ENCODE measurements at places on chromosomes 12 and 14. TPM values are rescaled to one million over a fixed set of nuclear protein-coding genes. Genes with fewer than 3 reads are reported as not detected.

DNA sequence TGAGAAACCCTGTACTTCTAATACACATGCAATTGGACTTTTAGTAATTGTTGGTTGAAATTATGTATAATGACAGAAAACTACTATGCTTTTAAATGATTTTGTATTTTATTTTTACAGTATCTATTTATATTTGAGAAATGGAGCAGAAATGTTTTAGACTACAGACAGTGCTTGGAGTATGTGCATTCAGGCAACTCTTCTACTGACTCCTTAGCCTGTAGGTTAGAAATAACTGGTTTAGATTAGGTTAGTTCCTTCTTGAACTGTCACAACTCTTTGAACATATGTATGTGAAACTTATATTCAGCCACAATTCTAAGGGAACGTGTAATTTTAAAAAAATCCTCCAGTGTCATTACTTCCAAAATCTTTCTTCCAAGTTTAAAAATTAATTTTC is 1.7 kb downstream of the FGFR1OP2 start:
- DNase-seq: no peak

- no peak for DNase-seq
Measured at GRCh38 chr12:121216102-121216501, 6.2 kb downstream of the P2RX4 start.

GRCh38 chr14:96390965-96391292 is 999 bp upstream of the AK7 start:
- DNase-seq: no peak

DNA sequence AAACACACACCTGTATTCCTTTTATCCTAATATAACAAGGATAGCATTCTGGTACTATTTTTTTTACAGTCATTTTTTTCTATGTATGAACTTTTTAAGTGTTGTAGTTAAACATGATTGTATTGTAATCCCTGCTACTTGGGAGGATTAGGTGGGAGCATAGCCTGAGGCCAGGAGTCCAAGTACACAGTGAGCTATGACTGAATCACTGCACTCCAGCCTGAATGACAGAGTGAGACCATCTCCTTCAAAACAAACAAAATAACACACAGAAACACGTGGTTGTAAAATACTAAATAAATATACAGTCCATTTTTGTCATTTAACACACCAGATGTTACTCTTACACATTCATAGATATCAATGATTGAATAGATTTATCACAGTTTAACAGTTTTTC is 56.9 kb downstream of the MAP4K5 start:
- DNase-seq: peak; percentile 14

- DNase-seq: no peak
Measured at GRCh38 chr12:116241157-116241759, 36.2 kb downstream of the MED13L start.

DNA sequence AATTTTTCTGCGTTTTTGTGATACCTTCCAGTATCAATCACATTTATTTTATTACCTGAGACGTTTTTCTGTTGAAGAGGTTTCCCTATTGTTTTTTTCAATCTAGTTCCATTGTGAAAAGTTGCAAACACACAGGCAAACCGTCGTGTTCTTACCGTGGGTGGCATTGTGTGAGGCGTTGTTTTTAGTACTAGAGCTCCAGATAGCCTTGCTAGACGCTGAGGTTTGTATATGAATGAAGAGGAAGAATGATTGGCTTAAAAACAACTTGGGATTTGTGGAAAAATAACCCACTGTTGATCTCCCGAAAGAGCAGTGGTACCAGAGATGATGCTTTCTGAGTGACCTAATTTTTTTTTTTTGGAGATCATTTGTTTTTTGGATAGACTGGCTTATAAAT is 1.0 kb downstream of the SOCS4 start:
- no peak for DNase-seq

GRCh38 chr14:106792543-106792942 is 1266.2 kb downstream of the TMEM121 start:
- no peak for DNase-seq

DNA sequence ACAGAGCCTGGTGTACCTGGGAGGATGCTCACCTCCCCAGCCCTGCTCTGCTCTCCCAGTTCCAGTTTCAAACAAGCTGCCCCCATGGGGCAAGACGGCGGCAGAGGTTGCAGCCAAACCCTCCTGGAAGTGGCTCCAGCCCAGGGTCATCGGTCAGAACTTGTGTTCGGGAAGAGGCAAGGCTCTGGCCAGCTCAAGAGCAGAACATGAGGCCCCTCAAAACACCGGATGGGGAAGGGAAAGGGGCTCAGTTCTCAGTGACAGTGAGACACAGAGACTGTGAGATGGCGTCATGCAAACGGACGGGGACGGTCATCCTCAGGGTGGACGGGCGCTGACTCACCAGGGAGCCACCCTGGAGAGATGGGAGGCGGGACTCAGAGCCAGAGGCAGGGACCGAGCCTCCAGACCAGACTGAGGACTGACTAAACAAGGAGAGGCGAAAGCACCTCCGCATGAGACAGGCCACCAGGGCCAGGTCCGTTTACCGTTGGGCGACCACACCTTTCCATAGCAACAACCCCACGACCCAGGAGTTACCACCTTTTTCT is 63.9 kb upstream of the GALNT9 start:
- DNase-seq: no peak

GRCh38 chr12:132866251-132866828 is 21.1 kb downstream of the CHFR start:
- DNase-seq: no peak

GRCh38 chr14:70709726-70710382 is 68.1 kb downstream of the TTC9 start:
- no peak for DNase-seq

- no peak for DNase-seq
Measured at GRCh38 chr14:77104393-77104792, 6.3 kb downstream of the CIPC start.

DNA sequence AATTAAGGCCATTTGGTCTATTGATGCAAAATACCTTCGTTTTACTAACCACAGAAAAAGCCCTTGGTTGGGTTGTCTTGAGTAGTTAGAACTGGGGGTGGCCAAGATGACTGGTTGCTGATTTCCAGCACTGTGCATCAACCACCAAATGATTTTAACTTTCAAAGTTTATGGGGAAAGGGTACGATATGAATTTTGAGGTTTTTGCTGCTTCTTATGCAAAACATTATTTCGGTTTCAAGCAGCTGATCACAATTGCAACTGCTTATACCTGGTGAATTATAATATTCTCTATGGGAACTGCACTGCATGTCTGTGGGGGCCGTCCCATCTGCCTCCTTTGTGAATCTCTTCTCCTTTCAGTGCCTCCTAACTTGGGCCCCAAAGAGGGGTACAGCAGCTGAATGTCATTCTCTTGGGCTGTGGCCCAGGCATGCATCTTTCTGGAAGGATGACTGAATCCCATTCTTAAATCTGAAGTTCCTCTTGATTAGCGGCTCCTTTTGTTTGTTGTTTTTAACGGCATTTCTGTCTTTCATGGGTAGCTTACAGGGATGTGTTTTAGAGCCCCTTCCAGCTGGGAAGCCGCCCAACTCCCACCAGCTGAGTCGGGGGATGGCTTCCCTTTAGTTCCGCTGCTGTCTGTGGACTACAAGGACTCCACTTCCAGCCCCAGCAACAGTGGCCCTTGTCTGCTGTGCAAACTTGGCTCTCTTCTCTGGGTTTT is 479.8 kb downstream of the ZFP36L1 start:
- no peak for DNase-seq

- DNase-seq: no peak
Measured at GRCh38 chr12:9707356-9707755, 25.5 kb downstream of the CLECL1 start.

DNA sequence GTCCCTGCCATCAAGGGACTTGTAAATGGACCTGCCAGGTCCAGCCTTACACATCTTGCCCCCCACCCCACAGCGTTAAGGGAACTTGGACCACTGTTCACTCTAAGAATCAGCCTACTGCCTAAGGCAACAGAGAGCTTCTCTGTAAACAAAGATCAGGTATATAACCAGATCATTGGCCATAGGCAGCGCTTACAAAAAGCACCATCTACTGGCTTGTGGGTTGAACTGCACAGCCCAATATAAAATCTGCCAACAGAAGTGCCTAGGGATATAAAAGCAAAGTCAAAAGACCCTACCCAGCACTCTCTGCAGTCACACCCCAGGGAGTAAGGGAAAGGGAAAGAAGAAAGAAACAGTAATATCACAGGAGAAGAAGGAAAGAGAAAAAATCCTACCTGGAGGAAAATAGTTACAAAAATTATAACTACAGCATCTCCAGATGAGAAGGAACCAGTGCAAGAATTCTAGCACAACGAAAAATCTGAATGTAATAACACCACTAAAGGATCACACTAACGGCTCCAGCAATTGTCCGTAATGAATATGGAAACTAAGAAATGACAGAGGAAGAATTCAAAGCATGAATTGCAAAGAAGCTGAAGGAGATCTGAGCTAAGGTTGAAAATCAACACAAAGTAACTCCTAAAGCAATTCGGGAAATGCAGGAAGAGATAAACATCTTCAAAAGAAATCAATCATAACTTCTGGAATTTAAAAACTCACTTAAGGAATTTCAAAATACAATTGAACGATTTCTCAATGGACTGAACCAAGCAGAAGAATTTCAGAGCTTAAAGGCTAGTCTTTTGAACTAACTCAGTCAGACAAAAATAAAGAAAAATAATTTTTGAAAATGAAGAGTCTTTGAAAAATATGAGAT is 95.2 kb upstream of the PCED1B start:
- DNase-seq: peak; percentile 41

DNA sequence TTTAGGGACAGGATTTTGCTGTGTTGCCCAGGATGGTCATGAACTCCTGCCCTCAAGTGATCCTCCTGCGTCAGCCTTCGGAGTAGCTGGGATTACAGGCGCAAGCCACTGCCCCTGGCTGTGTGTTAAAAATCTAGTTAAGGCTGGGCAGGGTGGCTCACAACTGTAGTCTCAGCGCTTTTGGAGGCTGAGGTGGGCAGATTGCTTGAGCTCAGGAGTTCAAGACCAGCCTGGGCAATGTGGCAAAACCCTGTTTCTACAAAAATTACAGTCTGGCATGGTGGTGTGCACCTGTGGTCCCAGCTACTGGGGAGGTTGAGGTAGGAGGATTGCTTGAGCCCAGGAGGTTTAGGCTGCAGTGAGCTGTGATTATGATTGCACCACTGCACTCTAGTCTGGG is 9.2 kb downstream of the DDIT3 start:
- DNase-seq: no peak

DNA sequence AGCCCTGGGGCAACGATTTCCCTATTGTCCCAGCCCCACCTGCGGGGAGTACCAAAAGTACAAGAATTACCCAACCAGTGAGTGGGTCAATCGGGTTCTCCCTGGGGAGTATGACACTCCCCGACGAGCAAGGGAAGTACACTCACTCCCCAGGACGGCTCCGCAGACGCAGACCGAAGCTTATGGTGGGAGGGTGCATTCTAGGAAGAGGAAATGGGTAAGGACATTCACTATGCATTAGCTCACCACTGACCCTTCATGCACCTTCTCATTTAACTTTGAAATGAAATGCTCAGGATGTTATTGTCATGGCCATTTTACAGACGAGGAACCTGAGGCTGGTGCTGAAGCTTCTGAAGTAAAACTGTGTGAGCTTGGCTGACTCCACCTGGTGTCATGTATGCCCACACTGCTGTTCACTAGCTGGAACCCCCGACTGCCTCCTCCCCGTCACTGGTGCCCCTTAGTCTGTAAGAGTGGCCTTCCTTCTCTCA is 45.8 kb upstream of the TMED10 start:
- DNase-seq: no peak

- no peak for DNase-seq
Measured at GRCh38 chr12:112792301-112792700, 753 bp downstream of the RPH3A start.

- no peak for DNase-seq
Measured at GRCh38 chr12:102971227-102971626, 13.8 kb downstream of the ASCL1 start.

DNA sequence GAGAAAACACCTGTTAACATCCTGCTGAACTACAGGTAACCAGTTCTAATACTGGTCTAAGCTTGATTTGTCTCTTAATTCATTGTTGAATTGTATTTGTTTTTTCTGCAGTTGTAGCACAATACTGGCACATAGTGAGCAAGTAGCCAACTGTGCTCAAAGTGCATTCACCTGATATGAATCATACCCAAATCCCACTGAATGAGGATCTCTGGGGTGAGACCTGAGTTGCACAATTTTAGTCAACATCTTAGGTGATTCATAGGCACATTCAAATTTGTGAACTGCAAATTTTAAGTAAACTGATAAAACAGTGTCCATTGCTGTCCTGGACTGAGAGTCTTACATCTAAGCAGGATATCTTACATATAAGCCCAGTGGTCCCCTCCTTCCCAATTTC is 12.8 kb downstream of the KCNC2 start:
- DNase-seq: no peak

DNA sequence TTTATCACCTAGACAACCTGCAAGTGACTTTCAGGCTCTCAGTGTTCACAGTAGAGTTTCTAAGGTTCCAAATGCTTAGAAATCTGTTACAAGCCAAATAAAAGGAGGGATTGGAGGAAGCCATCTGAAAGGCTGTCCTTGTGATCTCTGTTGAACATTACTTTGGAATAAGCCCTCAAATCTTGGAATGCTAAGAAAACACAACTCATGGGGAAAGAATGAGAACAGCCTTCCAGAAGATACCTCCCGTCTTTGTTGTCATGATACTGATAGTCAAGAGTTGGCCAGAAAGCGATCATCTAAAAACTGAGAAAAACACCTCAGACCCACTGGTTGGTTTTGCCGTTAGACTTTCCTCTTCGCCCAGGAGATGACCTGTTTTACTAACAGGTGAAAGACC is 44.4 kb upstream of the KCNK13 start:
- no peak for DNase-seq

- no peak for DNase-seq
Measured at GRCh38 chr12:12396694-12397093, 39.8 kb downstream of the BORCS5 start.

Gene NPAS3
- polyA plus RNA-seq: 0.62 TPM

Gene TMEM179
- polyA plus RNA-seq: not detected

Gene PSEN1
- polyA plus RNA-seq: 38.5 TPM

Gene SRGAP1
- polyA plus RNA-seq: 3.6 TPM

Gene FOXG1
- not detected for polyA plus RNA-seq

Gene RBM25
- polyA plus RNA-seq: 104 TPM
